ENCODE measurements at places on chromosomes 5 and 9. TPM values are rescaled to one million over a fixed set of nuclear protein-coding genes. Genes with fewer than 3 reads are reported as not detected.

GRCh38 chr5:59257488-59258400, 635.8 kb downstream of the PDE4D start:
- no peaks in the 10 kb centered on the region for H3K36me3 ChIP-seq
- no peak overlapping the region for H3K4me3 ChIP-seq
- H3K27me3 ChIP-seq, result peaks cover 17% of the 10 kb centered on the region
- no peak for DNase-seq

The PLPP6 gene
- total RNA-seq, result 6.0 TPM

The PCDHA5 gene
- not detected for total RNA-seq

GRCh38 chr9:33220681-33221567, 19.0 kb upstream of the SPINK4 start:
- DNase-seq, result no peak
- peaks cover 12% of the 10 kb centered on the region for H3K27me3 ChIP-seq
- no peak overlapping the region for H3K4me3 ChIP-seq

DNA sequence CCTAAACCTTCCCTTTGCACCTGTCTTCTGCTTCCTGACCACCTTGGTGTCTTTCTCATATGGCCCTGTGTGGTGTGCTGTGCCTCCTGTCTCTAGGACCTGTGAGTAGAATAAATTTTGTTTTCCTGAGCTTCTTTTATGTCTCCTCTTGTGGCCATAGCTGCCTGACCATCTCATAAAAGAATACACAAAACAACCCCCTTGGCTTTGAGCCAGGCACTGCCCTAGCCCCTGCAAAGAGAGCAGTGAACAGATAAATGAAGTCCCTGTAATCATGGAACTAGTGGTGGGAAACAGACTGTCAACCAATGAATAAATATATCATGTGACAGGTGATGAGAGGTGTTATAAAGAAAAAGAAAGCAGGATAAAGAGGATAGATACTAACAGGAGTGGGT, 485.1 kb downstream of the CSNK1G3 start:
- no peaks in the 10 kb centered on the region for H3K36me3 ChIP-seq
- H3K4me1 ChIP-seq, result no peaks in the 10 kb centered on the region
- H3K4me3 ChIP-seq, result no peak overlapping the region

- H3K36me3 ChIP-seq, result no peaks in the 10 kb centered on the region
- no peak overlapping the region for H3K27ac ChIP-seq
- no peaks in the 10 kb centered on the region for H3K27me3 ChIP-seq
Observed at GRCh38 chr5:143842920-143843319, 31.0 kb downstream of the HMHB1 start.

GRCh38 chr5:124274949-124275348, 471.5 kb downstream of the ZNF608 start:
- H3K4me1 ChIP-seq, result no peaks in the 10 kb centered on the region
- H3K36me3 ChIP-seq, result no peaks in the 10 kb centered on the region
- H3K4me3 ChIP-seq, result no peak overlapping the region
- H3K27me3 ChIP-seq, result no peaks in the 10 kb centered on the region
- H3K27ac ChIP-seq, result no peak overlapping the region

- peaks cover 23% of the 10 kb centered on the region for H3K27me3 ChIP-seq
- DNase-seq, result no peak
- H3K4me1 ChIP-seq, result no peaks in the 10 kb centered on the region
- H3K27ac ChIP-seq, result no peak overlapping the region
Observed at GRCh38 chr5:96203761-96204160, 229.3 kb downstream of the PCSK1 start.

Measured in activated CD8-positive, alpha-beta T cell treated with anti-CD3 and anti-CD28 coated beads, Interleukin-2, amount 10 ng/mL, durations not matched to agents 7 days and 5 days (primary cell).